Activated CD4-positive, alpha-beta memory T cell treated with anti-CD3 and anti-CD28 coated beads for 36 hours (primary cell): ENCODE measurements at places on chromosomes 7 and 10. TPM values are rescaled to one million over a fixed set of nuclear protein-coding genes. Genes with fewer than 3 reads are reported as not detected.

DNA sequence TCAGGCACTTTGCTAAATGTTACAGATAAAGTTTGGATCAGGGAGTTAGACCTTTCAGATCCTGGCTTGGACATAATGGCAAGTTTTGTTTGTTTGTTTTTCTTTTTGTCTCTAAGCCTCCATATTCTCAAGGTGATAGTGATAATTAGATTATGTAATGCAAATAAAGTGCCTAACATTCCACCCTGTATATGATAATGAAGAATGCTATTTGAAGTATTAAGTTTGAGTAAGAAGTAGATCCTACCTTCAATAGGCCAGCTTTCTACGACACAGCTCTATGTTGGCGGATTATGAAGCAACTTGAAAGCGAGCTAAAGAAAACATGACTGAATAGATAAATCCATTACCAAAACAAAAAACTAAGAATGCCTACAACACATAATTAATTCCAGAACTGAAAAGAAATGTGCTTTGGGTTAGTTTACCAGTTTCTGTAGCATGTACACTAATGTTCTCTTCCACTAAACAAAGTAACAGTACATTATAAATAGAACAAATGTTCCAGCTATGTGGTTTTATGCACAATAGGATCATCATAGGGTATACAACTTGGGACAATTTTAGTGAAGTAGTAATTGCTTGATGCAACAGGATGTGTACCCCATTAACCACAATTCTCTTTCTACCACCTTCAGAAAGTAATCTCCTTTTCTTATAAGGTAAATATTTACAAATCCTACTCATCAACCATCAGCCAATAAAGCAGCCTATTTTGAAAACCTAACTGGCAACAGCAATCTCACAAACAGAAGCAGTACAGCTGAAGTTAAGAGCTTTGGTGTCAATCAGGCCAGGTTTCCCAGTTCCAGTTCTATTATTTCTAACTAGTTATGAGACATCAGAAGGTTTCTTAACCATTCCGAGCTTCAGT is 1.5 kb downstream of the SEM1 start:
- DNase-seq, result no peak
- peaks cover 33% of the 10 kb centered on the region for H3K4me1 ChIP-seq
- H3K27ac ChIP-seq, result no peak overlapping the region
- H3K4me3 ChIP-seq, result peak overlapping the region; percentile 98
- no peaks in the 10 kb centered on the region for H3K27me3 ChIP-seq
- peaks cover 9% of the 10 kb centered on the region for H3K36me3 ChIP-seq

DNA sequence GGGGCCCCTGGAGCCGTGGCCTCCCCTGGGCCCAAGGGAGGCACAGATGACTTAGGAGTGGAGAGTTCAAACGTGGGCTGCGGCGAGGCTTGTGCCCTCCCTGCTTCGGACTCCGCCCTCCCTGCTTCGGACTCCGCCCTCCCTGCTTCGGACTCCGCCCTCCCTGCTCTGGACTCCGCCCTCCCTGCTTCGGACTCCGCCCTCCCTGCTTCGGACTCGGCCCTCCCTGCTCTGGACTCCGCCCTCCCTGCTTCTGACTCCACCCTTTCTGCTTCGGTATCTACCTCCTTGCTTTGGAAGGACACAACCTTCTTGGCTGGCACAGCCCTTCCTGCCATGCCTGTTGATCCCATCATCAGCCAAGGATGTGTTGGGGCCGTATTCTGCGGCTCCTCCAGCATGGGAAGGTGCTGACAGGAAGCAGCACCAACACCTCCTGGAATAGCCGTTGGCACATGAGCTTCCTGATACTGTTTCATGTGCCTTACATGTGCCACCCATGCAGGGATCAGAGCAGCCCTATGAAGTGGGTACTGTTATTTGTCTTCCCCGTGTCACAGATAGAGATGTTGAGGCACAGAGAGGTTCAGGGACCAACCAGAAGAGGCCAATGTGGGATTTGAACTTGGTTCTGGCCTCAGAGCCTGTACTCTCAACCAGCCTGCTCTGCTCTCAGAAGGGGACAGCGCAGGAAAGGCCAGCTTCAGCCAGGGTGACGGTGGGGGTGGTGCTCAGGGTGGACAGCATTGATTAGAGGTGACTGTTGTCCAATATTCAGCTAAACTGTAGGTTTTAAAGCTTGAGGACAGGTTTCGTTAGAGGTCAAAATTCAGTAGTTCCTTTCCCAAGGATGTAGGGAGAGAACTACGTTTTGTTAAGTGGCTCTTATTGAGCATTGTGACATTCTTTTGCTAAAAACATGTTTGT is 114.5 kb downstream of the NKX6-2 start:
- peaks cover 2% of the 10 kb centered on the region for H3K4me1 ChIP-seq
- no peak overlapping the region for H3K27ac ChIP-seq
- no peak for DNase-seq
- H3K4me3 ChIP-seq, result no peak overlapping the region
- peaks cover 3% of the 10 kb centered on the region for H3K36me3 ChIP-seq
- no peaks in the 10 kb centered on the region for H3K27me3 ChIP-seq

DNA sequence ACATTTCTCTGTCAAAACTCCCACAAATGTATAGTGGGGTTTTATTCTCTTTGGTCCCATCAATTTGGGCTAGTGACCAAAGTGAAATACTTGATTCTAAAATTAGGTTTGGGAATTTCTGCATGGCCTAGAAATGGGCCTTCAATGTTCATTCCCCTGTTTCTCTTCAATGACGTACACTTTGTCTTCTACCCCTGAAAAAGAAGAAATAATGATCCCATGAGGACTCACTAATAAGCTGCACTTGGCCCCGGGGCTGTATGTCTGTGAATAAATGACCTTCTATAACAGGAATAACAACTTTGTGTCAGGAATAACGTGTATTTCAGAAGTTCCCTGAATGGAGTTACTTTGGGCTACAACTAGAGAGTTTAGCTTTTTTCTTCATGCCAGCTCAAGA is 20.2 kb downstream of the OR6B1 start:
- H3K4me1 ChIP-seq, result no peaks in the 10 kb centered on the region
- no peak overlapping the region for H3K27ac ChIP-seq
- peaks cover 1% of the 10 kb centered on the region for H3K27me3 ChIP-seq

GRCh38 chr10:132360766-132361447 is 28.9 kb downstream of the LRRC27 start:
- peak; percentile 47 for DNase-seq
- H3K36me3 ChIP-seq, result no peaks in the 10 kb centered on the region
- no peak overlapping the region for H3K4me3 ChIP-seq

Gene MKX
- 0.38 TPM for total RNA-seq

Gene THNSL1
- 6.2 TPM for total RNA-seq

- peaks cover 62% of the 10 kb centered on the region for H3K4me1 ChIP-seq
- peak overlapping the region; percentile 81 for H3K27ac ChIP-seq
- no peaks in the 10 kb centered on the region for H3K27me3 ChIP-seq
- H3K36me3 ChIP-seq, result peaks cover 59% of the 10 kb centered on the region
Observed at GRCh38 chr7:44880317-44881018, 4.9 kb downstream of the PURB start.
